ENCODE measurements at places on chromosomes 7 and 10. TPM values are rescaled to one million over a fixed set of nuclear protein-coding genes. Genes with fewer than 3 reads are reported as not detected.

DNA sequence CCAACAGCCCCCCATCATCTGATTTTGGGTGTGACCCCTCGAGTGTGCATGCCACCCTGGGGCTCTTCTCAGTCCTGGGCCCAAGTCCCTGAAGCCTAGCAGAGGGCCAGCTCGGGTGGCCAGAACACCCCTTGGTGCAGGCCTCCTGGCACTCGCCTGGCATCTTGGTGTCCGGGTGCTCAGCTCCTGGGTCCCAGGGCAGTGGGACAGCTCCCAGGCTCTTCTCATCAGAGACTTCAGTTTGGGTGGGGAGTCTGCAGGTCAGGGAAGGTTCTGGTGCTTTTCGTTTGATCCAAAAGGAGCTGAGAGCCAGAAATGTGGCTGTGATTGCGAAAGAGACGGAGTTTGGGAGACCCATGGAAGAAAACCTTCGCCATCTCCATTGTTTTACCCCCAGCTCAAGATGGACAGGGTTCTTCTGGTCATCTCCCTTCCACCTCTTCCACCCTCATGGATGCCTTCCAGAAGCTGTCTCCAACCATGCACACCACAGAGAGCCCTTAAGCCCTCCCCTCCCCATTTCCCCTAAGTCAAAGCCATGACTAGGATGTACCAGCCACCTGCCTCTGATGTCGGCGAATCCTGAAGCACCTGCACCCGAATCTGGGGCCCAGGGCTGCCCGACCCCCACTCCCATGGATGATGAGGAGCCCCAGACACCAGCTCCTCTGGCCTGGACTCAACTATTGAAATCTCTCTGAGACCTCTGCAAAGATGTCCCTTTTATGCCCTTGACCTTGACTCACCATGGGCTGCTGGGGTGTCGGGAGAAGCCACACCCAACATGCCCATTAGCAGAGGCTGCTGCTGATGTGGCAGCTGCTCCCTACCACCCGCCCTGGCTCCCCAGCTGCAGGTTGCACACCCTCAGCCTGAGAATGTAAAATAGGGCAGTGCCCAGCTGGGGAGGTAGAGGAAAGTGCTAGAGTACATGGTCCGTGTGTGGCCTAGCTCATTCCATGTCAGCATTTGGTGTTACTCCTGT is 55.3 kb downstream of the ADCYAP1R1 start:
- no peaks in the 10 kb centered on the region for H3K27me3 ChIP-seq
- DNase-seq: no peak
- H3K27ac ChIP-seq: no peak overlapping the region
- no peaks in the 10 kb centered on the region for H3K4me1 ChIP-seq
- no peaks in the 10 kb centered on the region for H3K36me3 ChIP-seq
- no peak overlapping the region for H3K4me3 ChIP-seq

DNA sequence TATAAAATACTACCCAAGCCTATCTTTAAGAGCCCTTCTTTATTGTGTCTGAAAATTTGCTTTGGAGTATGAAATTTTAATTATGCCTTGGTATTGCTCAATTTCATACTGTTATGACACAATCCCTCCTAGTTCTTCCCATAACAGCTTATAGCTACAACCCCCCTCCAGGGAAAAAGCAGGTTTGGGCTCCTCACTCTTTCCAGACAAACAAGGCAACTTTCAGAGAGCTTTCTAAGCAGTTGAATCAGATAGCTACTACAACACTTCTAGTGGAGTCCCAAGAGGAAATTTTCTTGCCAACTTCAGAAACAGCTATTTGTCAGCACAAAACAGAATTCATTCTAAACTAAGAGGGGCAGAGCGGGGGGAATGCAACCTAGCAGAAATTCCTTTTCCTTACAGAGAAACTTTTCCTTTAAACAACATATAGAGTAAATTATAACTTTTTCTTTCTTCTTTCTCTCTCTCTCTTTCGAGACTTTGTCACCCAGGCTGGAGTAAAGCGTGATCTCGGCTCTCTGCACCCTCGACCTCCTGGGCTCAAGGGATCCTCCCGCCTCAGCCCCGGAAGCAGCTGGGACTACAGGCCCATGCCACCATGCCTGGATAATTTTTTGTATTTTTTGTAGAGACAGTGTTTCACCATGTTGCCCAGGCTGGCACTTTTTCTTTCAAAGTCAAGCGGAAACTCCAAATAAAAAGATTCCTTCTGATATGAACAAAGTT is 26.0 kb upstream of the JMJD1C start:
- H3K4me1 ChIP-seq: peaks cover 9% of the 10 kb centered on the region
- no peak for DNase-seq
- no peak overlapping the region for H3K27ac ChIP-seq
- H3K36me3 ChIP-seq: peaks cover 4% of the 10 kb centered on the region
- no peaks in the 10 kb centered on the region for H3K27me3 ChIP-seq

ZNF365 gene
- total RNA-seq: not detected

GRCh38 chr7:129870668-129871067 is 82.1 kb downstream of the UBE2H start:
- H3K27me3 ChIP-seq: no peaks in the 10 kb centered on the region
- H3K27ac ChIP-seq: no peak overlapping the region
- H3K4me3 ChIP-seq: no peak overlapping the region
- no peak for DNase-seq
- H3K4me1 ChIP-seq: peaks cover 10% of the 10 kb centered on the region
- H3K36me3 ChIP-seq: peaks cover 47% of the 10 kb centered on the region

NUTM2E gene
- 0.44 TPM for total RNA-seq

Measured in activated B cell treated with CpG ODN at 0.5 μM for 24 hours (primary cell).